ENCODE measurements at places on chromosomes 2 and 18.

GRCh38 chr18:61589724-61590065 lies 256.5 kb downstream of the CDH20 start:
- DNase-seq = no peak

- no peak for DNase-seq
Measured at GRCh38 chr18:59985289-59985688, 85.5 kb downstream of the PMAIP1 start.

DNA sequence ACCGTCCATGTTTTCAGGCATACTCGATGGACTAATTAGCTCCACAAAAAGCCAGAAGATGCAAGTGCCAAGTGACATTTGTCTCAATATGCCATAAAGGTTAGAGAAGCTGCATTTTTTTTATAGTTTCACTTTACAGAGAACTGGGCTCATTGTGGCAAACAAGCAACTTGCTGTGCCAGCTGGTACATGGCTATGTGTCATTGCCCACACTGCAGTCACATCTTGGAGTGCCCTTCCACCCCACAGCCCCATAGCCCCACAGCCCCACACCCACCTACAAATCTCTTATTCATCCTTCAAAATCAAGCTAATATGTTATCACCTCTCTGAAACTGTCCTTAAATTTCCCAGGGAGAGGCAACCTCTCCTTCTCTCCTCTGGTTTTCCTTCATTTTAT lies 451.9 kb downstream of the ARHGAP15 start:
- no peak for DNase-seq

GRCh38 chr2:68024450-68024849 lies 38.4 kb downstream of the C1D start:
- DNase-seq = no peak

- DNase-seq = no peak
Measured at GRCh38 chr18:10843565-10843964, 305.8 kb downstream of the PIEZO2 start.

- no peak for DNase-seq
Measured at GRCh38 chr18:7089369-7089768, 28.2 kb downstream of the LAMA1 start.

- DNase-seq = no peak
Measured at GRCh38 chr18:64416990-64417389, 268.1 kb upstream of the LINC00305 start.

- DNase-seq = no peak
Measured at GRCh38 chr2:173943738-173944137, 21.4 kb downstream of the SP3 start.

DNA sequence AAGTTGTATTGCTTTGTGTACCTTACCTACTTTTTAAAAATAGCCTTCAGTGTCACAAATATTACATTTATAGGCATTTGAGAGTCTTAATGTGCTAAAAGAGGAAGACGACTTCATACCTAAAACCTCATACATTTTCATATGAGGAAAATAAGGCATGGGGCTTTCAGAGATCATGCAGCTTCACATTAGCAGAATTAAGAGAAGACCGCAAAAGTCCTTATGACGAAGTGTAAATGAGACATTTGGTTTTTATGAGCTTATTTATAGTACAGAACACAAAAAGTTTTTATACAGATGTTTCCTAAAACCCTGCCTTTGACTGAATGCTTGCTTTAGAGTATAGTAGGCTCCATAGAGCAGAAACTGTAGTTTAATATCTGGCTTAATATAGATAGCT lies 10.1 kb upstream of the CCDC138 start:
- DNase-seq = no peak

- DNase-seq = no peak
Measured at GRCh38 chr2:227829337-227829736, 15.7 kb downstream of the CCL20 start.

- no peak for DNase-seq
Measured at GRCh38 chr2:28348149-28348567, 44.5 kb upstream of the FOSL2 start.

DNA sequence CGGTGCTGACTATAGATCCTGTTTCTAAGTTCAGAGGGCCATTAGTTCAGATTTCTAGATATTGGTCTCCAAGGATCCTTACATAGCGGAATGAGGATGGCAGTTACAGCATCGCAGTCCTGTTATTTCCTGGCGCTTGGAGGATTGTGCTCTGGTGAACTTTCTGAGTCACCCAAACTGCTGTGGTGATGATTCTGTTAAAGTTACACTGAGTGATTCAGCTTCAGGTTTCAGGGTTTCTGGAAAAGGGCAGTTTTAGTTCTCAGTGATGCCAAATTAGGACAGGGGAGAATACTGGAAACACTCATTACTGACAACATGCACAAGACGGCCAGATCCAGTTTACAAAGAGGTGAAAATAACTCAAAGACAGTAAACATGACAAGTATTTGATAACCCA lies 52.1 kb upstream of the ANKRD62 start:
- DNase-seq = no peak

GRCh38 chr2:46544581-46544980 lies 65.2 kb downstream of the TMEM247 start:
- DNase-seq = no peak

DNA sequence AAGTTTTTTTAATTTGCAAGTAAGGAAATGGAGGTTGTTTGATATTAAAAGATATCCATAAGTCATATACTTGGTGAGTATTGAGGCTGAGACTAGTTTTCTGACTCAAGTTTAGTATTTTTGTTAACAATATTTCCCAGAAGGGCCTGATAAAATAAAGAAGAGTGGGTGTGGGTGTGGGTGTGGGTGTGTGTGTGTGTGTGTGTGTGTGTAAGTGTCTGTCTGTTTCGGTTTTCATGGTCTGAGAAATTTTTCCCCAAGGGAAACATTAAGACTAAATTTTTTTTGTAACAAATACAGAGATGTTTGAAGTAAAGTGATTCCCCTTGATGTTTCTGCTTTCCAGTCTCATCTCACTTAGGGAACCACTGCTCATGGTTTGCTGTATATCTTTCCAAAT lies 36.5 kb downstream of the PPM1B start:
- DNase-seq = no peak

- DNase-seq = no peak
Measured at GRCh38 chr2:117500721-117501120, 313.8 kb upstream of the DDX18 start.
